Hepatocyte (in vitro differentiated cells): ENCODE measurements at places on chromosomes 1 and 21. TPM values are rescaled to one million over a fixed set of nuclear protein-coding genes. Genes with fewer than 3 reads are reported as not detected.

The TSPAN2 gene
- 1.8 and 2.8 TPM in 2 replicates for total RNA-seq

- no peak overlapping the region for H3K4me3 ChIP-seq
- no peaks in the 10 kb centered on the region for H3K4me1 ChIP-seq
- H3K27me3 ChIP-seq: no peaks in the 10 kb centered on the region
- DNase-seq: no peak
- no peaks in the 10 kb centered on the region for H3K36me3 ChIP-seq
Observed at GRCh38 chr1:151680391-151680790, 36.2 kb downstream of the CELF3 start.

GRCh38 chr1:76198452-76198851 is 123.9 kb downstream of the ST6GALNAC3 start:
- no peak for DNase-seq
- no peaks in the 10 kb centered on the region for H3K4me1 ChIP-seq
- no peak overlapping the region for H3K27ac ChIP-seq
- no peaks in the 10 kb centered on the region for H3K36me3 ChIP-seq

DNA sequence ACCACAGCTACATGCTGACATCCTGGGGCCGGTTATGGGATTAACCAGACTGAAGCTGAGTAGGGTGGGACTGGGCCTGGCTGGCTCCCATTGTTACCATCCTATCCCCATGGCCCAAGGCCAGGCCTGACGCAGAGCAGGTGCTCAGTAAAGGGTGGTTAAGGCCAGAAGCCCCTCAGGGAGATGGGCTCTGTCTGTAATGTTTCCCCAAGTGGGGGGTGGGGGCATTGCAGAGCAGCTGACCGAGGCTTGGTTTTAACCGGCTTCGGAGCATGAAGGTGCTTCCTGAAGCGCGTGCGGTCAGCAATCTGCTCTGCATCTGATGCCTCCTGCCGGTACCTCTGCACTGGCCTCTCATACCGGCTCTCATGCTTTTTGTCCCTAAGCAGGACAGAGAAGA is 83.4 kb upstream of the ACTL8 start:
- H3K4me3 ChIP-seq: no peak overlapping the region
- no peaks in the 10 kb centered on the region for H3K4me1 ChIP-seq
- H3K27ac ChIP-seq: no peak overlapping the region
- H3K36me3 ChIP-seq: no peaks in the 10 kb centered on the region
- no peak for DNase-seq

DNA sequence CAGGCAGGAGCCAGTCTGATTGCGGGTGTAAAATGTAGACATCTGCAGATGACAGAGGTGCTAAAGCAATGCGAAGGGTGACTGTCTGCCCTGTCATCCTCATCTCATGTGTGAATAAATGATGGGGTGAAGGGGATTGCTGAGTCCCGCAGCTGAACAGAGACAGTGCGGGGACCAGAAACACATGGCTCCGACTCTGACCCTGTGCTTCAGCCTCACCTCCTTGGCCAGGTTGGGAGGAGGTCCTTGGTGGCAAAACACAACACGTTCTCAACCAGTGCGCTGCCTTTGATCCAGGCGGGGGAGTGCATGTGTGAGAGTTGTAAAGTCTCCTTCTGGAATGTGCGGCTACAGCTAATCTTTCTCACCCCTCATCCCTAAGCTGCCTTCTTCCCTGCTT is 32.0 kb upstream of the TTC22 start:
- no peak overlapping the region for H3K4me3 ChIP-seq
- no peak overlapping the region for H3K27ac ChIP-seq
- no peaks in the 10 kb centered on the region for H3K36me3 ChIP-seq
- no peak for DNase-seq
- no peaks in the 10 kb centered on the region for H3K4me1 ChIP-seq
